ENCODE measurements at places on chromosomes 5 and 9. TPM values are rescaled to one million over a fixed set of nuclear protein-coding genes. Genes with fewer than 3 reads are reported as not detected.

DNA sequence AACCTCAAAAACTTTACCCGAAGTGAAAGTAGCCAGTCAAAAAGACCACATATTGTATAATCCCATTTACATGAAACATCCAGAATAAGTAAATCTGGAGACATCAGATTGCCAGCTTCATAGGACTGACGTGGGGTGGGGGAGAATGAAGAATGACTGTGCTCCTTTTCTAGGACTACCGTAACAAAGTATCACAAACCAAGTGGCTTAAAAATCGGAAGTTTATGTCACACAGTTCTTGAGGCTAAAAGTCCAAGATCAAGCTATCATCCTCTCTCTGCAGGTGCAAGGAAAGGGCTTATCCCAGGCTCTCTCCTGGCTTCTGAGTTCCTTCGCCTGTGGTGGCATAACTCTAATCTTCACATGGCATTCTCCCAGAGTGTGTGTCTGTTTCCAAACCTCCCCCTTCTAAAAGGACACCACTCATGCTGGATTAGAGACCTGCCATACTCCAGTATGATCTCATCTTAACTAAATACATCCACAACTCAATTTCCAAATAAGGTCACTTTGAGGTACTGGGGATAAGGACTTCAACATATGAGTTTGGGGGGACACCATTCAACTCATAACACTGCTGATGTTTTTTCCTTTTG is 25.5 kb downstream of the ADAM19 start:
- H3K4me1 ChIP-seq, result no peaks in the 10 kb centered on the region
- H3K27ac ChIP-seq, result peak overlapping the region; percentile 42
- no peak for DNase-seq
- H3K27me3 ChIP-seq, result no peaks in the 10 kb centered on the region
- no peaks in the 10 kb centered on the region for H3K36me3 ChIP-seq

DNA sequence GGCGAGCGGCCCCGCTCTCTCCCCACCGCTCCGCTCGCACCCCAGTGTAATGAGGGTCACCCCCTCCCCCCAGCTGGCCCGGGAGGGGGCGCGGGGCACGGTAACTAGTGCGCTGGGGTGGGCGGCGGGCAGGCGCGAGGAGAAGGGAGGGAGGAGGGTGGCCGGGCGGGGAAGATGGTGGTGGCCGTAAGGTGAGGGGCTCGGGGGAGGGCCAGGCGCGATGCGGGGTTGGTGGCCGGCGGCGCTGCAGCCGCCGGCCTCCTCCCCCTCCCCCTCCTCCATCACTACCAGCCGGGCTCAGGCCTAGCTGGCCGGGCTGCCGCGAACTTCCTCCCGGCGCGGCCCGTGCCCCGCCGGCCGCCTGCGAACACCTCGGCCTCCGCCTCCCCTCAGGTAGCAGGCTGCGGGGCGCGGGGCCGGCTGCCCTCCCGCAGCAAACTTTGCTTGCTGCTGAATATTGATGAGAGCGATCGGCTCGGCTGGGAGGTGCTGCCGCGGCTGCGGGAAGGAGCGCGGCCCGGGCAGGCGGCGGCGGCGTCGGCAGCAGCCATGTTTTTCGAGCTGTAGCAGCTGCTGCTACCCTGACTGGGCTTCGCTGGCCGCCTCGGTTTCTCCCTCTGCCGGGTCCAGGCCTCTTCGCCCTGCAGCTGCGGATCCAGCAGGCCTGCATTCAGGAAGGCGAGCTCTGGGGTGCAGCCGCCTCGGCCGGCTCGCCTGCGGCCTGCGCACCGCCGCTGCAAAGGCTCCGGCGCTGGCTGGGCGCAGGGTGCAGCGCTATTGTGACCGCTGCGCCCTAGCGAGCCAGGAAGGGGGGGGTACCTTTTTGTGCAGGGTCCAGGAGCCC is 502 bp downstream of the NSD1 start:
- H3K4me1 ChIP-seq, result peaks cover 21% of the 10 kb centered on the region
- DNase-seq, result peak; percentile 41
- H3K36me3 ChIP-seq, result no peaks in the 10 kb centered on the region
- H3K27ac ChIP-seq, result peak overlapping the region; percentile 78
- no peaks in the 10 kb centered on the region for H3K27me3 ChIP-seq

- DNase-seq, result no peak
- H3K4me3 ChIP-seq, result no peak overlapping the region
- H3K36me3 ChIP-seq, result no peaks in the 10 kb centered on the region
- no peak overlapping the region for H3K27ac ChIP-seq
- no peaks in the 10 kb centered on the region for H3K4me1 ChIP-seq
Observed at GRCh38 chr5:9784231-9784630, 154.1 kb upstream of the TAS2R1 start.

DNA sequence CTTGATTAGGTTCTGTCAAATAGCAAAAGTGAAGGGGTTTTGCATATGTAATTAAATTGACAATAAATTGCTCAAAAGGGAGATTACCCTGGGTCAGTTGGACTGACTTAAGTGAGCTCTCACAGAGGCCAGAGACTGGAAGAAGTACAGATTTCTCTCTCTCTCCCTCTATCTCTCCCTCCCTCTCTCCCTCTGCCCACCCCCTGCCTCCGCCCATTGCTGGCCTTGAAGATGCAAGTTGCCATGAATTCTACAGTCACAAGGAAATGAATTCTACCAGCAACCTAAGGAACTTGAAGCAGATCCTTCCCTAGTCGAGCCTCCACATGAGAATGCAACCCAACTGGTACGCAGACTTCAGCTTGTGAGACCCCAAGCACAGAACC is 119.2 kb downstream of the LPAR1 start:
- H3K4me3 ChIP-seq, result no peak overlapping the region
- H3K27me3 ChIP-seq, result no peaks in the 10 kb centered on the region
- H3K36me3 ChIP-seq, result no peaks in the 10 kb centered on the region
- DNase-seq, result no peak
- H3K4me1 ChIP-seq, result no peaks in the 10 kb centered on the region

GRCh38 chr5:66812291-66812690 is 216.1 kb downstream of the MAST4 start:
- H3K27ac ChIP-seq, result no peak overlapping the region
- H3K4me1 ChIP-seq, result no peaks in the 10 kb centered on the region
- H3K36me3 ChIP-seq, result no peaks in the 10 kb centered on the region
- no peak for DNase-seq
- no peaks in the 10 kb centered on the region for H3K27me3 ChIP-seq
- H3K4me3 ChIP-seq, result no peak overlapping the region

- no peaks in the 10 kb centered on the region for H3K36me3 ChIP-seq
- H3K4me3 ChIP-seq, result no peak overlapping the region
- H3K27ac ChIP-seq, result no peak overlapping the region
Observed at GRCh38 chr5:36079200-36079781, 12.6 kb upstream of the UGT3A2 start.

Gene GADD45G
- 8.1 TPM for total RNA-seq

Gene ST8SIA4
- 2.6 TPM for total RNA-seq

All from colonic mucosa (tissue), 4 donors.